ENCODE measurements at places on chromosomes 3 and 15.
A peak's percentile ranks its signal among the peaks of the same experiment; 100 is the strongest.

DNA sequence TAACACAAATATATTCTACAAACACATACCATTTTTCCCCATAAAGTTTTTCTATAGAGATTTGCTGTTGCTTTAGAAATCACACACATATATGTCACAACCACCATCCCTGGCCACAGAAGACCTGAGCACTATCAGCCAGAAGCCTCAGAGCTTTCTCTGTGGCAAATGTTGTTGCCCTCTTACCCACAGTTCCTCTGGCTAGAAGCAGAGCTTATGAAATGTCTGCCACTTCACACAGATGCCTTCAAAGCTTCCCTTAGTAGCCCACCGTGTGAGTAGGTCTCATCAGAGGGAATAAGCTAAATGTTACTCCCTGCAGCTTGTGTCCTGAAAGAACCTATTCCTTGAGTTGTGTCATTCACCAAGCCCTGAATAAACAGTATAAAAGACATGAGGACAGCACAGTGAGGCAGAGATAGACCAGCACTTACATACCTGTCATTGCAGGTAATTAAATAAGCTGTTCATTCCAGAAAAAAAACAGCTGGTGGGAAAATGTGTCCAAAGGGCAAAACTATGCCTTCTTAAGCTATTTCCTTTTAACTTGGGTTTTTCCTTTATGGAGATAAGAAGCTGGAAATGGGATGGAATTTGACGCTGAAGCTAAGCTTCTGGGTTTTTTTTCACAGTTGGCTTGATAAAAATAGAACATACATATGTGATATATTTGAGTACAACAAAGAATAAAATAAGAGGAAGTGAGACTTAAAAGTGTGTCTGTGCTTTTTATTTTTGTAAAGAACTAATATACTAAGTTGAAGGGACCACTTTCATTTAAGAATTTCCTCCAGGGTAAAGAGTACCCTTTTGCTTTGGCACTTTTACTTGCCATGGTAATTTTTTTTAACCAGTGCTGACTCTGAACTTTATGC, 391.4 kb downstream of the KCNH8 start:
- DNase-seq: no peak

GRCh38 chr3:198030125-198030524, 70.1 kb downstream of the LMLN start:
- DNase-seq: no peak

- DNase-seq: no peak
Observed at GRCh38 chr3:179853176-179853575, 183.6 kb downstream of the PEX5L start.

DNA sequence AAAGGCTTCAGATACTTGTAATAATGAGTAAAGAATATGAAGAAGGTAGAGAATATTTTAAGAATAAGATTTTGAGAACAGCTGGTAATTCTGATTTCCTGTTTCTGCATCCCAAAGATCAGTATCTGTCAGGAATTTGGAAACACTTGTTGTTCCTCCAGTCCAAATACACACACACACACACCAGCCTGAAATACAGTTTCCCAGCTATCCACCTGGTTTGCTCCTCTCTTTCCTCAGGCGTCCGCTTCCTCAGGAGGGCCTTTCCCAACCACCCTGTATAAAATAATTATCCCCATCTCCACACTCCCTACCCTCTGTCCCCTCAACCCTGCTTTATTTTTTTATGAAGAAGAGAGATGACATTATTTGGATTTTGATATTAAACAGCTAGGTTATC, 2.0 kb upstream of the FSIP1 start:
- no peak for DNase-seq

GRCh38 chr3:183487896-183488295, 59.5 kb upstream of the MCF2L2 start:
- no peak for DNase-seq

- DNase-seq: no peak
Observed at GRCh38 chr3:59436164-59436958, 386.5 kb upstream of the CFAP20DC start.

- DNase-seq: no peak
Observed at GRCh38 chr3:88114878-88115549, 34.7 kb upstream of the C3orf38 start.

GRCh38 chr3:12040902-12041301, 36.7 kb downstream of the SYN2 start:
- peak; percentile 78 for DNase-seq

DNA sequence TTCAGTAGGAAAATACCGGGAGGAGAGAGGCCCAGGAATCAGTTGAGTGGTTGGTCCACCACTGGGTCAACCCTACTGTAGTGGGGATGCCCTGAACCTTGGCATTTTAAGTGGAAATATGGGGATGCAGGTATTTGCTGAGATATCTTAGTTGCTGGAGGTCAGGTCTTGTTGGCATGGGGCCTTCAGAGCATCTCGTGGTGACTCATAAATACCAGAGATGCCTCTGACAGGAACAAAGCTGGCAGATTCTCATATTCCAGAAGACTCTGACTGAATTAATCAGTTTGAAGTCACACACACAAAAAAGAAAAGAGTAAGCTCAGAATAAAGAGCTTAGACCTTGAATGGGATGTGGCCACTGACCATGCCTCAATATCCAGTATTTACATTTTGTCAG, 91.6 kb downstream of the CACNA2D3 start:
- no peak for DNase-seq

DNA sequence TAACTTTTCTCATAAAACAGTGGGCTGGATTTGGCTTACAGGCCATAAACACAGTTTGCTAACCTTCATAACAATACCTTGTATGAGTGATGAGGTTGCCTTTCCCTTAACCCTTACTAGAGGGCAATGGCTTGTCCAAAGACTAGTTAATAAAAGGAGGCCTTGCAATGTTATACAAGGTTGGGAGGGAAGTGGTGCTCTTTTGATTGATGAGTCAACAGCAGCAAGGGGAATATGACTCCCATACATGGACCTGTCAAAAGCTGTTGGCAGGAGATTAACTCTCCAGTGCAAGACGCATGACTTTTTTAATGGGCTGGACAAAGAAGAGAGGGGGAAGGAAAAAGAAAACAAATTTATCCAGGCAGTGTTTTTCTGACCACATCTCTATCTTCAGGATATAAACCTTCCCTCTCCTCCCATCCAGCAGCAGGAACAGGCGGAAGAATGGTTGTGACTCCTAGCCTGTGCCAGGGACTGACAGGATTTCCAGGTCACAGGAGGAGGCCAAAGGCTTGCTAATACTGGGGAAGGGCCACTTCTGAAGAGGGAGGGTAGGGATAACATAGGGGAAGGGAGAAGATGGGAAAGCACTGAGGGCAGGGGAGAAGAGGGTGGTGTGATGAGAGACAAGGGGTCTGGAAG, 35.2 kb upstream of the ARL14 start:
- DNase-seq: no peak

DNA sequence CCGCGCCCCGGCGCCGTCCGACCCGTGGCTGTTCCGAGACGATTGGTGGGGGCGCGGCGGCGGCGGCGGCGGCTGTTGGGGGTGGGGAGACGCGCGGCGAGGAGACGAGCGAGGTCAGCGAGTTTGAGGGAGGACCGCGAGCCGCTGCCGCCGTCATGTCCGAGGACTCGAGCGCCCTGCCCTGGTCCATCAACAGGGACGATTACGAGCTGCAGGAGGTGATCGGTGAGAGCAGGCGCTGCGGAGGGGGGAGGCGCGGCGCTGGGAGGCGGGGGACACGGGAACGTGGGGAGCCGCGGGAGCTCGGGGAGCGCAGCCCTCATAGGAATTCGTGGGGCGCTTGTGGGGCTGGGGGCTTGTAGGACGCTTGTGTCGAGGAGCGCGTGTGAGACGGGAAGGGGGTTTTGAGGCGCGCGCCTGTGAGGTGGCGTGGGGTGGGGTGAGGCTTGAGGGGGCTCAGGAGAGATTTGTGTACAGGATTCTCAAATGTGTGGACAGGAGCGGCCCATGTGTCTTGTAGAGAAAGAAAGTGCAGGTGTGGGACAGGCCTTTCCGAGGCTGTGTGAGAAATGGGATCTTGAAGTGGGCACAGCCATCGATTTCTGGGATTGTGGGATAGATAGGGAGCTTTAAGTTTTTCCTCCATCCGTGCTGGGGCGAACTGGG, 518 bp downstream of the OXSR1 start:
- DNase-seq: no peak

GRCh38 chr15:54803134-54803808, 393.5 kb downstream of the RSL24D1 start:
- no peak for DNase-seq

GRCh38 chr15:50778086-50778485, 12.6 kb upstream of the SPPL2A start:
- DNase-seq: no peak

DNA sequence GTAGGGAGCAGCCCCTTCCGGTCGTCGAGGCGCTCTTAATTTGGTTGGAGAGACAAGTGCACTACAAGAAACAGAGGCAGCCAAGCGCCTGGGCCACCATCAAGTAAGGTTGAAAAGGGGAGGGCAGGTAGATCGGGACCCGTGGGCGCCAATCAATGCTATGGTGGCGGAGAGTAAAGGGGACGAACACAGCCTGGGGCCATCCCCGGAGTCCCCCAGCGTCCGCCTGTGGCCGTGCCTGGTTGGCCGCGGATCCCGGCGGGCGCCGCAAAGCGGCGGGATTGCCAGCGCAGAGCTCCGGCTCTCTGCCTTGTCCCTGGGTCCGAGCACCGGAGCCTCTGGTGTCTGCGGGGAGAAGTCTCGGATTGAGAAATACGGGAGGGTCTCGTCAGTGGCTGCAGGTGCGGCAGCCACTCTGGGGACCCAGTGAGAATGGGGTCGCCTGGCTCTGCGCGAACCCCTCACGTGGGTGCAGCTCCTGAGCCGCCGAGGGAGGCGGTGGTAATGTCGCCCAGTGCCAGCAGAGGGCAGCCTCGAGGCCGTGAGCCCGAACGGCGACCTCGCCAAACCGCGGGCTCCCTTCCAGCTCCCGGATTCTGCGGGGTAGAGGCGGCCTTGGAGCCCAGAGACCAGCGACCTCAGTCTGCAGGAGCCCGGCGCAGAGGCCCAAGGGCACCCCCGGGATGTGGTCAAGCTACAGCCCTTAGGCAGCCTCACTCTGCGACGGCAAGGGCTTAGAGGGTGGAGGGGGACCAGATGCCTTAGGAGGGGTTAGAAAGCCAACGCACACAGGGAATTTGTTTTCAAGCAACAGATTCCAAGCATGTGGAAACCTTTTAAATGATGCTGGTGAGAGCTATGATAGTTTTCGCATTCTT, 10.8 kb downstream of the FOXL2 start:
- peak; percentile 53 for DNase-seq

Data from DMS 273 treated with DMSO at 0.1 percent for 48 hours (cell line).